GM04504 (cell line): ENCODE measurements at places on chromosomes 7 and 10.

GRCh38 chr10:60023155-60023877, 117.0 kb upstream of the CCDC6 start:
- no peak for DNase-seq

DNA sequence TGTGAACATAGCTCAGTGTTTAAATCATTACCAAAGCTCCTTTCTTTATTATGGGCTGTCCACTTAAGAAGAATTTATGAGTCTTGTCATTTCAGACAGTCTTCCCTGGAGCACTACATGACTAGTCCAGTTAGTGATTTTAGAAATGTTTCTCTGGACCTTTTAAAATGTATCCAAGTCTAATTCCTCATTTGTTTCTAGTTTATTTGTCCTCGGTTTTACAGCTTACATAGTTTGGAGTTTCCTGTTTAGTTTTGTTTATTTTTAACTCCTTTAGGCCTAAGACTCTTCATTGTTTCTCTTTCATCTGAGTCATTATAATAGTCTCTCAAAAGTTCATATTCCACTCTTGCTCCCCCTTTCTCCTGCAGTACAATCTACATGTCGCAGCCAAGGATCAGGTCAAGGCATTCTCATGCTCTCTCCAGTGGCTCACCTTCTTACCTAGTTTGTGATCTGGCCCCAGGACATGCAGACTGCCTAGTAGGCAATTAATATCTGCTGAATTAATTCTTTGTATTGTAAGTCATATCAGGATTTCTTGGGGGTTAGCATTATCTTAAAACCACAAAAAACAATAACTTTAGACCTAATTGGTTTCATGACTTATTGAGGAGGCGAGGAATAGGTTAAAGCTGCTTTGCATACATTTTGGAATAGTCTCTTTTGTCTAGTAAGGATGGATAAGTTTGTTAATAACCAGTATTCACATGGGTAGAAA, 93.8 kb downstream of the MAPK8 start:
- peak; percentile 39 for DNase-seq

DNA sequence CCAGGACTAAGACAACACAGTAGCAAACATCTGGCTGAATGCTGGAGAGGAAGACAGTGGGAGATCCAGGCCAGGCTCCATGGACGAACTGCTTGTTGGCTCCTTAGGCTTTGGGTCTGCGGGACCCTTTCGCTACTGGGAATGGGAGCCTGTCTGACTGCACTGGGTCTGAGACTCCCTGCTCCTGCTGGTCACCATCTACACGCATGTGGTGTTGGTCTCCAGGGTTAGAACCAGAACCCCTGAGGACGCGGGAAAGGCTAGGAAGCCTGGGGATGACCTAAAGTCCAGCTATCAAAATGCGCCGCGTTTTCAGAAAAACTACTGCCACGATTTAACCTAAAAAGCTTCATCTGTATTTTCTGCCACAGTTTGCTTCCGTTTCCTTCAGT, 817 bp upstream of the DNAJB6 start:
- DNase-seq, result no peak

DNA sequence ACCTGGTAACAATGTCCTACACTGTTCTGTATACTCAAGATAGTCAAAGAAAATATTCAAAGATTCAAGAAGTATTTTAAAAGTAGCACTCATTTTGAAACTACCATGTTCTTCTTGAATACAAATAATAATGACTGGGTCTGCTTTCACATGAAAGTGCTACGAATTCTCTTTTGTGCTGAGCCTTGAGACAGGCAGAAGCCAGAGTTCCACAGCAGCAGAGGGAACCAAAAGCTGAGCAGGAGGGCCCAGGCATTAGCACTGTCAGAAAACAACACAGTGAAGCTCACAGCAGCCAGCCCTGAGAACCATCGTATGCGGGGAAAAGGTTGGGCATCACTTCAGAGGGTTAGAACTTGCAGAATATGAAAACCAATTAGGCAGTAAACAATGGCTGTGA, 38.9 kb downstream of the ANKMY2 start:
- DNase-seq, result no peak

- peak; percentile 0 for DNase-seq
These were observed 940.1 kb upstream of the SORCS1 start for GRCh38 chr10:108104551-108105156.

GRCh38 chr7:99772565-99772964, 11.4 kb downstream of the CYP3A4 start:
- DNase-seq, result no peak

DNA sequence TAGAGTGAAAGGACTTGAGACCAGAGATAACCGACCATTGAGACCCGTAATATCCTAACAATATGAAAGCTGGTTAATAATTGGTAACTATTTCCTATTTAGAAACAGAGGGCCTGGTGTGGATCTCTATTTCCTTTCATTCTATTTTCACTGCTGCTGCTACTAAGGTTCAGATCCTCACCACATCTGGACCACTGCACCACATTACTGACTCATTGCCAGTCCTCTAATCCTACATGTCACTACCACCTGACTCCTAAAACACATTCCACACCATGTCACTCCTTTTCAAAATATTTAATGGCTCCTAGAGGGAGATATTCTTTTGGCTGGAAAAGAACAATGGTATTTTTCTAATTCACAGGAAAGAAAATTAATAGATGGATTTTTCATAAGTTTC, 6.4 kb downstream of the USP54 start:
- no peak for DNase-seq

- no peak for DNase-seq
These were observed 113.8 kb upstream of the CACUL1 start for GRCh38 chr10:118868589-118868988.

DNA sequence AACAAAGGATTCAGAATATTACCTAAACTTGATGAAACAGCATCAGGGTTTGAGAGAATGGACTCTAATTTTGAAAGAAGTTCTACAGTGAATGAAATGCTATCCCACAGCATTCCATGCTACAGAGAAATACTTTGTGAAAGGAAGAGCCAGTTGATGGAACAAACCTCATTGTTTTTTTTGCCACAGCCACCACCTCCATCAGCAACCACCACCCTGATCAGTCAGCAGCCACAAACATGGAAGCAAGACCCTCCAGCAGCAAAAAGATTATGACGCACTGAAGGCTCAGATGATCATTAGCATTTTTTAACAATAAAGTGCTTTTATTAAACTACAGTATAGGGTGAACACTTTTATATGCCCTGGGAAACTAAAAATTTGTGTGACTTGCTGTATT, 98.7 kb downstream of the LRRC4 start:
- no peak for DNase-seq
